Activated naive CD8-positive, alpha-beta T cell treated with anti-CD3 and anti-CD28 coated beads, Interleukin-2, amount 50 U/mL, for 24 hours (primary cell): ENCODE measurements at places on chromosomes 4 and X.

- no peak for DNase-seq
These were observed 267.1 kb downstream of the ARHGAP24 start for GRCh38 chr4:85741921-85742591.

DNA sequence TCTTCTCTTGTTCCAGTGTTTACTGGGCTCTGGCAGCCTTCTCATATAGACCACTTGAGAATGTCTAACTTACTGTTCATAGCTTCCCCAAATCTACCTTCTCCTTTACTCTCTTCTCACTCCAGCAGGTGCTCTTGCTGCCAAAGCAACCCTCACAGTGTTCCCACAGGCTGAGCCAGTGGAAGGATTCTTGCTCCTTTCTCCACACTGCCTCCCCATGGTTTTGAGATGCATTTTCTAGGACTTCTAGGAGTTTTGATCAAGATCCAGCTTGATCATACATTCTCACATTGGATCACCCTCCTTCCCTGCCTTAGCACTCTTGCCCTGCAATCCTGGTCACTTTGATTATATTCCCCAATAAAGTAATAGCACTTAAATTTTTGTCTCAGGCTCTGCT lies 230.8 kb downstream of the TMEM47 start:
- no peak for DNase-seq

DNA sequence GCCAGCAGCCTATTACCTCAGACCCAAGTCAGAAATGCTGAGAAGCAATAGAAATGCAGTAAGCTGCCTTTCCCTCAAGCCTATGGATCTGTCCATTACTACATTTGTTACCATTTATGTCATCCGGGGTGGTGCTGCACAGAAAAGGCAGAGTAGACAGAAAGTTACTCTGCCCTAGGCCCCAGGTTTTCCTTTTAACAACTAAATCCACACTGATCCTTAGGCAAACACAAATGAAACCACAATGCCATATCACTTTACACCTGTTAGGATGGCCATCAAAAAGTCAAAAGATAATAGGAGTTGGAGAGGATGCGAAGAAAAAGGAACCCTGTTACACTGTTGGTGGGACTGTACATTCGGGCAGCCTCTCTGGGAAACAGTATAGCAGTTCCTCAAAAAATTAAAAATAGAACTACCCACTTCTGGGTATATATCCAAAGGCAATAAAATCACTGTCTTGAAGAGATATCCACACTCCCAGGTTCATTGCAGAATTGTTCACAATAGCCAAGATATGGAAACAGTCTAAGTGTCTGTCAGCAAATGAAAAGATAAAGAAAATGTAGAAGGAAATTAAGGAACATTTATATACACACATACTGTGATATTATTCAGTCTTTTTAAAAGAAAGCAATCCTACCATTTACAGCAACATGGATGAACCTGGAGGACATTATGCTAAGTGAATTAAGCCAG lies 186.3 kb downstream of the NWD2 start:
- DNase-seq, result no peak

GRCh38 chr4:31328932-31329331 lies 608.8 kb downstream of the PCDH7 start:
- no peak for DNase-seq

- DNase-seq, result no peak
These were observed 460.2 kb upstream of the FAT1 start for GRCh38 chr4:187183826-187184225.

GRCh38 chrX:40085102-40085551 lies 12.6 kb downstream of the BCOR start:
- DNase-seq, result no peak

- no peak for DNase-seq
These were observed 6.9 kb downstream of the F11 start for GRCh38 chr4:186272699-186273391.

DNA sequence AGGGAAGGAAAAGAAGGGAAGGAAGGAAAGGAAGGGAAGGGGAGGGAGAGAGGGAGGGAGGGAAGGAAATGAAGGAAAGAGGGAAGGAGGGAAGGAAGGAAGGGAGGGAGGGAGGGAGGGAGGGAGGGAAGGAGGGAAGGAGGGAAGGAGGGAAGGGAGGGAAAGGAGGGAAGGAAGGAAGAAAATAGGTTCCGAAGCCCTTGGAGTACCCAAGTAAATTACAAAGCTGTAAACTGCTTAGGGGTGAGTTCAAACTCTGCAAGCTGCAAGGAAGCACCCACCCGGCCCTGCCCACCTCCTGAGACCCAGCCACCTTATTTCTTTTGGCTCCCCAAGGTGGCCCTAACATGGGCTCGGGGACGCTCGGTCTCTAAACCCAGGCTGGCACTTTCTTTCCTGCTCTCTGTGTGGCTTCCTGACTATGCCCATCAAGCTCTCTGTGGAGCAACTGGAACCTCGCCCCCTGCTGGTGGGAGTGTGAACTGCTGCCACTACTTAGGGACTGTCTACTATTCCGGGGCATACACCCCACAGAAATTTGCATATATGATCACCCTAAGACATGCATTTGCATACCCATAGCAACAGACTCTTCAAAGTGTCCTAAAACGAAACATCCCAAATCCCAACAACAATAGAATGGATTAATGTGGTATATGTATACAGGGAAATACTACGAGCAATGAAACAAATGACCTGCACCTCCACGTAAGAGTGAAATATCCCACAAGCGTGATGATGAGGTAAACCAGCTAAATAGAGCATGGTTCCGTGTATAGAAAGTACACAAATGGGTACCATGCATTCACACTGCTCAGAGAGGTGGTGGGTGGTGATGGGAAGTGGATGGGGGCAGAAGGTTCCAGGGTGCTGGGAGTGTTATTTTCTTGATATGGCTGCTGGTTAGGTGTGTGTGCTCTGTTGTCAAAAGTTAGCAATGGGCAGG lies 151.7 kb upstream of the TBL1X start:
- DNase-seq, result peak; percentile 77

DNA sequence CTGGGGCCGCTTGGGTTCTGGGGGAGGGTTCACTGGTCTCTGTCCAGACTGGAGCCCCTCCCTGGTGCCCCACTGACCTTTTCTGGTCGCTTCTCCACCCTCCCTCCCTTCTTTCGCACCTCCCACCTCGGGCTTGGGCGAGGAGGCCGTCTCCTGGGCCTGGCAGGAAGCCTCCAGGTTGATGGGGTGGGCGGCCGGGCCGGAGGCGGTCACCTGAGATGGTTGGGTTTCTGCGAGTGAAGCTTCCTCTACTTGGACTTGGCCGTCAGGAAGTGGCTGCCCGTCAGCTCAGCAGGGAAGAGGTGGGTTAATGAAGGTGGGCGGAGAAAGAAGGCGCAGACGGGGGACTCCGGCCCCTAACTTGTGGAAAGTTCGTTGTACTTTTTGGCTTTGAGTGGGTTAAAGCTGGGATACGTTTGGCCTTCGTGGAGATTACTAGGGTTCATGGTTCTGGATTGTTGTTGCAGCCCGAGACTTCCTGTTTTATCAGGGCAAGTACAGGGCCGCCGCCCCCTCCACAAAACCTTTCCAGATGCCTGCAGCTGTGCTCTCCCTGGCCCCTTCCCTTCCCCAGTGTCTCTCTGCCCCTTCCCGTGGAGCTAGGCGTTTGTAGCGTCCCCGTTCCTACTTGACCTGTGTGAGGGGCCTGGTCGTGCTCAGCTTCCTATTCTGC lies 1.2 kb downstream of the AKAP17A start:
- DNase-seq, result peak; percentile 47

DNA sequence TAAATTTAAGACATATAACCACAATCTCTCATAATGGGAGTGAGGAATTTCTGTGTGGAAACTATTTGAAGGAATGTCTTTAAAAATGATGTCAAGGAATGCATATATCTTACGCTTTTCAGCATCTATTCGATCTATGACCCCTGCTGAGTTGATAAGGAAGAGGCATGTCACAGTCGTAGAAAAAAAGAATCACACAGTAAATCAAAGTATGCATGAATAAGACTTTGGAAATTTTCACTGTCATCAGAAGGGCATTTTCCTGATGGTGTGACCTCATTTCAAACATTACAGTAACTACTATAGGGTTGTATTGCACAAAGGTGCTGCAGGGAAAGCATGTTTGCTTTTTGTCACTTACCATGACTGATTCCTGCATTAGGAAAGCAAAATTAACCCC lies 41.5 kb downstream of the REELD1 start:
- no peak for DNase-seq

GRCh38 chrX:30228526-30228925 lies 1.9 kb upstream of the MAGEB3 start:
- DNase-seq, result no peak

DNA sequence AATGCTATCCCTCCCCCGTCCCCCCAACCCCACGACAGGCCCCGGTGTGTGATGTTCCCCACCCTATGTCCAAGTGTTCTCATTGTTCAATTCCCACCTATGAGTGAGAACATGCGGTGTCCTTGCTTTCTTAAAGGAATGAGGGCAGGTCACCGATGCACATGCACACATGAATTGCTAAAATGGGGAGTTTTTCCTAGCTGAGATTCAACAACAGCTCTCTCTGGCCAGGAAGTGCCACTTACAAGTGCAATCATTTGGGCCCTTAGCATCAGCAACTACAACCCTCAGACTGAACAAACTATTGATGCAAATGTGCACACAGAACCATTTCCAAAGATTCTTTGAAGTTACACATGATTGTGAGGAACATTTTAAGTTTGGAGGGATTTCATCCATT lies 95.7 kb upstream of the IQCM start:
- DNase-seq, result no peak

- DNase-seq, result no peak
These were observed 38.5 kb upstream of the BMP15 start for GRCh38 chrX:50871922-50872453.

DNA sequence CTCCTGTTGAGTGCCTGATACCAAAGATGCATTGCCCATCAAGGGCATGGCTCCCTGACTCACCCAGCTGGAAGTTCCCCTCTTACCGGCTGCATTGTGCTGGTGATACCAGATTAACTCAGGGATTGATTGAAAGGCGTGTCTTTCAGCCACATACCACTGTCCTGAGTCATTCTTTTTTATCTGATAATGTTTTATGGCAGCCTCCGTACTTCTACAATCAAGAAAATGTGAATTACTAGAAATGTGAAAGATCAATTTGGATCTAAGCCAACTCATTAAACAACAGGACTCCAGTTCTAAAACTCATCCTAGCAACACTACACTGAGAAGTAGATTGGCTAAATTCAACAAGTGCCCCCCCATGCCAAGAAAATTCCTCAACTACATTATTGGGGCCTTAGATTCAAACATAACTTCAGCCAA lies 40.0 kb downstream of the TXK start:
- peak; percentile 42 for DNase-seq

DNA sequence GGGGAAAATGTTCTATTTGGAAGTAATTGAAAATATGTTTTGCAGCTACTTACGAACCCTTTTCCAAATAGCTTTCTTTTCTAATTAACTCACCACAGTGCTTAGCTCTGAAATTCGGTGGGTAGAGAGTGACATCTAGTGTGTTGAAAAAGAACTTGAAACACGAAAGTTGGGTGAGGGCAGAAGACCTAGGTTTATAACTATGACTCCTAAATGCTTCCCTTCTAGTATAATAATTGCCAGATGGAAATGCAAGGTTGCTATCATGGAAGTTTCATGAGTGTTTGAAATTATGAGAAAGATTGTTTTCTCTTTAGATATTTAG lies 77.3 kb upstream of the NOCT start:
- no peak for DNase-seq

GRCh38 chrX:135536877-135537276 lies 16.4 kb downstream of the INTS6L start:
- no peak for DNase-seq

DNA sequence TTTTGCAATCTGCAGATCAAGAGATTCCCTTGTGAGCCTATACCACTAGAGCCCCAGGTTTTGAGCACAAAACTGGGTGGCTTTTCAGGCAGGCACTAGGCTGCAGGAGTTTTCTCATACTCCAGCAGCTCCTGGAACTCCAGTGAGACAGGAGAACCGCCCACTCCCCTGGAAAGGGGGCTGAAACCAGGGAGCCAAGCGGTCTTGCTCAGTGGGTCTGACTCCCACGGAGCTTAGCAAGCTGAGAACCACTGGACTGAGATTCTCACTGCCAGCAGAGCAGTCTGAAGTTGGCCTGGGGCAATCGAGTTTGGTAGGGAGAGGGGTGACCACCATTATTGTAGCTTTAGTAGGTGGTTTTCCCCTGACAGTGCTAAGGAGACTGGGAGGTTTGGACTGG lies 313.8 kb upstream of the TEX13C start:
- DNase-seq, result no peak

DNA sequence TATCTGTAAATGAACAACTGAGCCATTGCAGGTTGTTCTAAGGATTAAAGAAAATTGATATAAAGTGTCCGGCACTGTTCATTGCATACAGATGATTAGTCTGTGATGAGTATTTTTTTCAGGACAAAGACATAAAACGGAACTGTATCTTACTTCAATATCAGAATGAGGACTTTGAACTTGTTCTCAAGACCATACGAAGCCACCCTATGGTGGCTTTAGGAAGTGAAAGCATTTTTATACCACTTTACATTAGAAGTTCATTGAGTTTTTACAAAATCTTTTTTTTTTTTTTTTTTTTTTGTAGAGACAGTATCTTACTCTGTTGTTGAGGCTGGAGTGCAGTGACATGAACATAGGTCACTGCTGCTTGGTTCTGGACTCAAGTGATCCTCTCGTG lies 45.2 kb upstream of the TRIM2 start:
- no peak for DNase-seq

DNA sequence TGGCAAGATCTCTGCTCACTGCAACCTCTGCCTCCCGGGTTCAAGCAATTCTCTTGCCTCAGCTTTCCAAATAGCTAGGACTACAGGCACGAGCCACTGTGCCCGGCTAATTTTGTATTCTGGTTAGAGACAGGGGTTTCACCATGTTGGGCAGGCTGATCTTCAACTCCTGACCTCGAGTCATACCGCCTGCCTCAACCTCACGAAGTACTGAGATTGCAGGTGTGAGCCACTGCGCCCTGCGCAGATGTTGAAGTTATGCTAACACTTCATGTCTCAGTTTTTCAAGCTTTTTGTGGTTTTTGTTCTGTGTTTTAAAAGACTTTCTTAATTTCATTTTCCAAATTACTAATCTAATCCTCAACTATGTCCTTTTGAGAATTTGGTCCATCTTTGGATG lies 154.4 kb upstream of the TLL1 start:
- no peak for DNase-seq

- DNase-seq, result no peak
These were observed 53.6 kb downstream of the LIN54 start for GRCh38 chr4:82957045-82957444.

DNA sequence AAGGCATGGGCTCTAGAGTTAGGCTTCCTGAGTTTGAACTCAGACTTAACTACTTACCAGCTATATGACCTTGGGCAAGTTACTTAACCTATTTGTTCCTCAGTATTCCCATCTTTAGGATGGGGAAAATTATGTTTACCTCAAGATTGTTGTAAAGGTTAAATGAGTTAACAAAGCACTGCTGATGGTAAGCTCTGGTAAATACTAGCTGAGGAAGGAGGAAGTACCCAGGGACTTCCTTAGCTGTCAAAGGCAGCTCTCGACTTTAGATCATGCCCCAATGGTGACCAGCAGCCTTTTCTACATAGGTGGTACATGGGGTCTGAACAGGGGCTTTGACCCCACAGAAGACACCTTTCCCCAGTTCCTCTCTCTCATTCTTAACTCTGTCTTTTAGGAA lies 20.1 kb downstream of the ATP7A start:
- DNase-seq, result no peak
